ENCODE measurements at places on chromosomes 16 and 17.

DNA sequence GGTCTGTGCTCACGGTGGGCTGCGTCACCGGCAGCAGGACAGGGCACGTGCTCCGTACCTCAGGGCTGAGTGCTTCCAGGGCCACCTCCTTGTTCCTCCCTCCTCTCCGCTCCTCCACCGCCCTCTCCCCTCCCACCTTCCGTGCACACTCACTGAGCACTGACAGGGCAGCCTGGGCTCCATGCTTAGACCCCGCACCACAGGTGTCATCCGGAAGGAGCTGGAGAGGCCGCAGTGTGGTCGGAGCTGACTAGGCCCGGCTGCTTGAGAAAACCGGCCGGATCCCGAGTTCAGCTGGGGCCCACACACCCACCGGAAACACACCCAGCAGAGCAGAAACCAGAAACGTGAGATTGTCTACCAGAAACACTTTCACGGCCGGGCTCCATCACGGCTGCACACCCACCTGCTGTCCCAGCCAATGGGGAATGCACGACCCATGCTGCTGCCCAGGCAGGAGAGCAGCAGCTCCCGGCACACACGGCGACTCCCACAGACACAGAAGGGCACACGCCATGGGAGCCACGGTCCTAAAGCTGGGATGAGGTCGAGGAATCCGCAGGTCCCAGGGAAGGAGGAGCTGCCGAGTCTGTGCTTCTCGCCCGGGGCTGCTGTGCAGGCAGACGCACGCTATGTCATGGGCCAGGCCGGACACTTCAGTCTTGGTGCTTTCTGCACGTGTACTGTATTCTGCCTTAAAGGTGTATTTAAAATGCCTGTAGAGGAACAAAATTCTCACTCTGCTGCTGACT is 55.0 kb upstream of the ZNF469 start:
- no peak for DNase-seq

GRCh38 chr16:24999088-24999670 is 16.0 kb downstream of the ARHGAP17 start:
- DNase-seq: no peak

- DNase-seq: no peak
These were observed 123.4 kb downstream of the ZFHX3 start for GRCh38 chr16:72924537-72924926.

DNA sequence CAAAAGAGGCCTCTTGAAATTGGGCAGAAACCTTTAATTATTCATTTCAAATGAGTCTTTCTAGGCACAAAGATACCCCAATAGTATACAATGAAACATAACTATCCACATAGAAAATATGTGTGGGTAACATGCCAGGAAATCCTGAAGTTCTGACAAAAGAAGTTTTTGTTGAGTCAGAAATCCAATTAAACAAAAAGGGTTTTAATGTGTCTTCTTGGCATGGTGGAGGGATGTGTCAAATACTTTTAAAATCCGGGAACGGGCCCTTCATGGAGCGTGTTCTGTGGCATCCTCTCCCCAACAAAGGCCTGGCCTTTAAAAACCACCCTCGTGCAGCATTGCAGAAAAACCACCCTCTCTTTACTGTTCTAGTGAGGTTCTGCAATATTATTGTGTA is 14.2 kb downstream of the CDRT4 start:
- no peak for DNase-seq

GRCh38 chr16:21301168-21301894 is 23.2 kb upstream of the CRYM start:
- DNase-seq: peak; percentile 71
